ENCODE measurements at places on chromosomes 3 and 15.

DNA sequence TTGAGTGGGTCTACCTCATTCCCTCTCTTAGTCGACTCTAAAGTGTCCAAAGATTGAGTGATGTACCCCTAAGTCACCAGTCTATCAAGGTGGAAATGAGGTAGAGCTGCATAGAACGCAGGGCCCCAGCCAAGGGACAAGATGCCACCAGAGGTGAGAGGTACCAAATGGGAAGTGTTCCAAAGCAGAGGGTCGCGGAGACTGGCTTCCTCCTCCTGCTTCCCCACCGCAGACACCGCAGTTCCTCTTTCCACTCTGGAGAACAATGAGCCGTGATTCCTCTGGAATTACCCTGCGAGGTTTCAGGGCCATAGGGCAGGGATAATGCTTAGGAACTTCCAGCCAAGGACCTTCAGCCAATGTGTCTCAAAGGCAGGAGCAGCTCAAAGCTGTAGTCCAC is 55.8 kb downstream of the DAPK2 start:
- DNase-seq = no peak

- DNase-seq = no peak
Observed at GRCh38 chr3:45135959-45136358, 10.2 kb downstream of the CDCP1 start.

- DNase-seq = no peak
Observed at GRCh38 chr3:185280572-185281365, 26.9 kb upstream of the EHHADH start.

DNA sequence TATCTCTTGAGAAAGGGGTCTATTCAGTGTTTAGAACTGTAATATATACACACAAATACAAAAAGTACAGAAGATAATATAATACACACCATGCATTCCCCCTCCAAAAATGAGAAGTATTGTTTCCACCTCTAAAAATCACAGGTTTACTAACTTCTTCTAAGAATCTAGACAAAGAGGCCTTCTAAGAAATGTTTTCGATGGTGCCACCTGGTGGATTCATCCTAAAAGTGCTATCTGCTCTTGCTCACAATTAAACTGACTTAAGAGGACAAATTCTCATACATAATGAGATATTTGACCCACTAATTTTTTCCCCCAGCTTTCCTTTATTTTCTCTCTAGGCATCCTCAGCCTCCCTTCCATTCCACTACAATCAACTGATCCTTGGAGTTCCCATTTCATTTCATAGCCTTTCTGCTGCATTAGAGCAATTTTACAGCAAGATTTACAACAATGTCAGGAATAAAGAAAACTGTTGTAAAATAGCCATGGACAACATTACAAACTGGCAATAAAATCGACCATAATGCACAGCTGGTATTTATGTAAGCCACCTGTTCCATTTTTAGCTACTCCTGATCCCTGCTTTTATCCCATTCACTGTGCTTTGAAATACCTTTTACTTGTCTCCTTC is 124.6 kb downstream of the ARRDC4 start:
- DNase-seq = no peak

GRCh38 chr15:70284438-70285214 is 186.9 kb upstream of the TLE3 start:
- no peak for DNase-seq

GRCh38 chr3:171904829-171905228 is 61.7 kb downstream of the TMEM212 start:
- no peak for DNase-seq

GRCh38 chr3:12193485-12194165 is 34.9 kb upstream of the TIMP4 start:
- no peak for DNase-seq

DNA sequence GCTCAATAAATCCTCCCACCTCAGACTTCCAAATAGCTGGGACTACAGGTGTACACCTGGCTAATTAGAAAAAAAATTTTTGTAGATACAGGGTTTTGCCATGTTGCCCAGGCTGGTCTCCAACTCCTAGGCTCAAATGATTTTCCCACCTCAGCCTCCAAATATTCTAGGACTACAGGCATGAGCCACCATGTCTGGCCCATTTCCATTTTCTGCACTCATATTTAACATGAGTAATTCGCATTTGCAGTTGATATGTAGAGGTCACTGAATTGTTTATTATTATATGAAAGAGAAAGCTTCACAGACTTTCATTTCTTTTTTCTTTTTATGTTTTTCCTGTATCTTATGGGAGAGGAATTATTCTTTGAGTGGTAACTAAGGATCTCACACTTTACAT is 492.7 kb downstream of the CNTN3 start:
- no peak for DNase-seq

- DNase-seq = no peak
Observed at GRCh38 chr15:89905846-89906378, 6.8 kb downstream of the ARPIN start.

- DNase-seq = no peak
Observed at GRCh38 chr3:143502081-143502480, 346.2 kb downstream of the SLC9A9 start.

- DNase-seq = no peak
Observed at GRCh38 chr3:12352755-12353154, 63.9 kb downstream of the PPARG start.

DNA sequence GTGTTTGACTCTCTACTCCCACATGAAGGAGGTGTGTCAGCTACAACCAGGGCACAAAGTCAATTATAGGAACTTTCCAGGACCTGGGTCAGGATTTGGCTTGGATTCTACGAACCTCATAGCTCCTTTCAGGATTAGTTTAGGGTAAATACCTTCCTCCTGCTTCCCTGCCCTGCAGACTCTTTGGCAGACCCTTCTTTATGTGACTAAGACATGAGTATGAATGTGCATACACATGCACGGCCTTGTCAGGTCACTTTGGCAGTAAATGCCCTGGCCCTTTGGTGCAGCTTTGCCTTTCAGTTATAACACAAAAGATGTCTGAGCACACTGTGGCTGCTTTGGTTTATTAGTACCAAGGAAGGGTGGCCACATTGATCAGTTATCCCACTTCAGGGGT is 68.9 kb downstream of the GHSR start:
- DNase-seq = no peak

- DNase-seq = no peak
Observed at GRCh38 chr3:24165603-24165982, 220.5 kb downstream of the NR1D2 start.

GRCh38 chr15:67137951-67138848 is 72.8 kb downstream of the SMAD3 start:
- DNase-seq = no peak

DNA sequence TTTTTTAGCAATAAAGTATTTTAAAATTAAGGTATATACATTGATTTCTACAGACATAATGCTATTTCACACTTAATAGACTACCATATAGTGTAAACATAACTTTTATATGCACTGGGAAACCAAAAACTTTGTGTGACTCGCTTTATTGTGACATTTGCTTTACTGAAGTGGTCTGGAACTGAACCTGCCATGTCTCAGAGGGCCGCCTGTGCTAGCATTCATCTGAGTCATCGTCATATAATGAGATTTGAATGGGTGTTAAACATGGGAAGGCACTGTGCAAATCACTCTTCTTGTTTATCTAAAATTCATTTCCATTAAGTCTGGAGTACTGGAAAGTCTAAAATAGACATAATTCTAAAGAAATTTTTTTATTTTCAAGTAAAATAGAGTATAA is 12.9 kb downstream of the EIF2AK4 start:
- DNase-seq = no peak

GRCh38 chr3:60953351-60953750 is 297.9 kb downstream of the FHIT start:
- no peak for DNase-seq

DNA sequence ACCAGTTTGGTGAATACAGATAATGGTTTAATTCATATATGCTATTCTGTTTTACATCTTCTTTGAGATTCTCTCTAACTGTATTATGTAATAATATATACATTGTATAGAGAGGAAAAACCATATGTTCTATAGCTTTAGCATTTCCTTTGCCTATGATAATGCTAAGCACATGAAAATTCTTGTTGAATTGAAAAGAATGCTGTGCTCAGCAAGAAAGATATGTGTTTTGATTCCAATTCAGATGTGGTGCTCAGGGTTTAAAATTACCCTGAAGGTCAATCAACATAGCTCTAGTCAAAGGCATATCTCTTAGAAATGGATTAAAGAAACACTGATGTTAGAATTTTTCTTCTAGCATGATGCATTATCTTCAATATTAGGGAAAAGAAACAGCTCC is 8.5 kb upstream of the TUSC7 start:
- DNase-seq = no peak

DNA sequence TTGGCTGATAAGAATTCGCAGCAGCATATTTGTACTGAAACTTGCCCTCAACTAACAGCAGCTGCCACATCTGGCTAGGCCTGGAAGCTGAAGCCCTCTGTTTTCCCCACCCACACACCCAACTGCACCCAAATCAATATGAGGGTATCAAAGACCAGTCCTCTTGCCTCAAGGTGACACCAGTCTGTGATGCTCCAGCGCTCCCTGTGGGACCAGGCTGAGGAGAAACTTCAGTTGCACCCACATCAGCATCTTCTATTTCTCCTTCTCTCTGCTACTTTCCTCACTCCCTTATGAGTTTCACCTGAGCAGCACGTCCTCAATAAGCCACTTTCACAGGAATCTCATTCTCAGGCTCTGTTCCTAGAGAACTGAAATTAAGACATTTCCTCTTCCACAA is 18.7 kb upstream of the GRAMD1C start:
- DNase-seq = no peak

DNA sequence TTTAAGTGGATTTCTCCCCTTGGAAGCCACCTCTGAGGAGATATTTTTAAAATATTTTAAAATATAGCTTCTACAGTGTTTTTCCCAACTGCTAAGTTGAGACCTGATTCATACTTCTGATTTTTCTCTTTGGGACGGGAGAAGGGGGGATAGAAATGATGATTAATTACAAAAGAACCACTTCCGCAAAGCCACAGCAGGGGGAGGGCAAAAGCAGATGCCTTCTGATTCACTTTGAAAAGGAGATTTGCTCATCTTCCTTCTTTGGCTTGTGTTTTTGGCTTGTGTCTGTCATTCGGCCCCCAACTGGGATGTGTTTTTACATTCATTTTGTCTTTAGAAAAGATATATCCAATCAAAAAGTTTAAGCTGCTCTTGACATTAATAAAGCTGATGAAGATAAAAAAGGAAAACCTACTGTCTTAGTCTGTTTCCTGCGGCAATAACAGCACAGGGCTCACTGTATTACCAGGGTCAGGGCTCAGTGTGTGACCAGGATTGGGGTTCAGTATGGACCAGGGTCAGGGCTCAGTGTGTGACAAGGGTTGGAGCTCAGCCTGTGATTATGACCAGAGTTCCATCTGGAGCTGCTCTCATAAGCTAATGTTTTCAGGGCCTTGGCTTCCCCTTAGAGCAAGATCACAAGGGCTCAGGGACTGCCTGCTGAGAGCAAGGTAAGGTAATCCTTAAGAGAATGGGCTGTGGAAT is 223.2 kb downstream of the MTHFS start:
- DNase-seq = no peak

DNA sequence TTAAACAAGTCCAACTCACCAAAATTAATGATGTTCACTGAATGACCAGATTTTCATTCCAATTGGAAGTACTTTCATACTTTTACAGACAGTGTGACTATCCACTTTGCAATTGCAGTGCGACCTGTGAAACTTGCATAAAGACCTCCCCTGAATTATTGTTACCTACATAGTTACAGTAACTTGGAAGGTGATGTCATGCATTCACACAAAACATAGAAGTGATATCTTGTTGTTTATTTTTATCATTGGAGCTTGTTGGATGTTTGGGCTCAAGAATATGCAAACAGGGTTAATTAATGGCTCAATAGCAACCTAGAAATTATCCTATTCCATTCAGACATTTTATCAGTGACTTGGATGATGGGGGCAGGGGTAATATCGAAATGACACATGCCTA is 470.9 kb downstream of the MECOM start:
- no peak for DNase-seq

GRCh38 chr3:196868297-196868661 is 559 bp downstream of the SENP5 start:
- no peak for DNase-seq

GRCh38 chr3:131323014-131323413 is 58.6 kb upstream of the NUDT16 start:
- no peak for DNase-seq

DNA sequence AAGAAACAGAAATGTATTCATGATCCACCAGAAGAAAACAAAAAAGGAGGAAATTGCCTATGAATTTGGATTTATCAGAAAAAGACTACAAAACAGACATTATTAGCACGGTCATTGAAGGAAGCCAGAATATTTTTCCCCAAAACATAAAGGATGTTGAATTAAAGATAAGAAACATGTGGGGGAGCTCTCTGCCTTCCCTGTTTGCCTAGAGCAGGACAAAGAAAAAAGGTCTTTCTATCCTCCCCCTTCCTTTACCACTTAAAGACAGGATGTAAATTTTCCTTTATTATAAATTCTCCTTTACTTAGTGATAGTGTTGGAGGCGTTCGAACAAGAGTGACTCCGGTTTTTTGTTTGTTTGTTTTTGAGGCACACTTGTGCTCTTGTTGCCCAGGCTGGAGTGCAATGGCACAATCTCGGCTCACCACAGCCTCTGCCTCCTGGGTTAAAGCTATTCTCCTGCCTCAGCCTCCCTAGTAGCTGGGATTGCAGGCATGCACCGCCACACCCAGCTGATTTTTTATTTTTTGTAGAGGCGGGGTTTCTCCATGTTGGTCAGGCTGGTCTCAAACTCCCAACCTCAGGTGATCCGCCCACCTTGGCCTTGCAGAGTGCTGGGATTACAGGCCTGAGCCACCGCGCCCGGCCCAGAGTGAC is 14.9 kb upstream of the RPN1 start:
- DNase-seq = no peak

- DNase-seq = no peak
Observed at GRCh38 chr3:8988384-8988655, 25.0 kb upstream of the RAD18 start.

GRCh38 chr3:35760146-35760545 is 120.8 kb downstream of the ARPP21 start:
- DNase-seq = no peak

GRCh38 chr15:88487178-88487795 is 19.8 kb downstream of the MRPS11 start:
- no peak for DNase-seq

DNA sequence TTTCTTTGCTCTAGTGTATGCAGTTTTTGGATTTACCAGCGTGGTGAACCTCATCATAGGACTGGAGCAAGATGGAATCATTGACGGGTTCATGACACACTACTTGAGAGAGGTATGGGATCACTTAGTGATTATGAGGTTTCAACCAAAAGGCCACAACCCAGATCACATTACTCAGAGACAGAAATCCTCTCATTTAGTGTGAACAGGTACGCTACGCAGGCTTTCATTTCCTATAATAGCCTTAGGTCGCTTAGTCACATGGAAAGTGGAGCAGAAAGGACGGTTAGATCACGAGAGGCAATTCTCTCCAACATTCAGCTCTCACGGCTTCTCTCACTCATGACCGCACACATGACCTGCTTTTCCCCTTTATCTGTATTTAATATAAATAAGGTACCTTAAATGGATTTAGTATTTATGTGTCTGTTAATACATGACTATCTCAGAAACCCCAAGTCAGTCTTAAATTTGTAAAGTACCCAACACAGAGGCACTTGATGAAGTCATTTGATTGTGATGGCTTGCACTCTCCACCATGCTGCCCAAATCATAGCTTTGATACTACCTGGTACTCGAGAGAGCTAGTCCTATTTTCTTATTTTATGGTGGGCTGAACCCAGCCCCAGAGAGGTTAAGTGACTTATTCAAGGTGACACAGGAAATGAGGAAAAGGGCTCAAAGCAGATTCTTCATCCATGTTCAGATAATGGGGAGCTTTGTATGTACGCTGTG is 8.6 kb downstream of the TM6SF1 start:
- DNase-seq = no peak
